ENCODE measurements at places on chromosomes 3 and 15. TPM values are rescaled to one million over a fixed set of nuclear protein-coding genes. Genes with fewer than 3 reads are reported as not detected.

Gene ABHD17C
- 8.0 TPM for total RNA-seq

DNA sequence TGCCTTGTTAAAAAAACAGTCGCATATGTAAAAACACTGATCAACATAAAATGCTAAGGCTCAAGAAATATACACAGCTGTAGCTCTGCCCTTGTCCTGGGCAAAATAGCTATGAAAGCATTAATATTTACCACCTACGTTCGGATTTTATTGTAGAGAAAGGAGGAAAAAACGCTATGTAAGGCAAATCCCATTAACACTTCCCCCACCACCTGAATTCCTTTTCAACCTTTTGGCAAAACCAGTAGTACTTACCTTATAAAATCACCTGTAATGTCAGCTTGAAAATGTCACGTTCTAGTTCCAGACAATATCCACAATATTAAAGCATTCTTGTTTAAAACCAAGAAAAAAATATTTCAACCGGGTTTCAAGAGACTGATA, 3.6 kb downstream of the TRA2B start:
- DNase-seq: no peak

DNA sequence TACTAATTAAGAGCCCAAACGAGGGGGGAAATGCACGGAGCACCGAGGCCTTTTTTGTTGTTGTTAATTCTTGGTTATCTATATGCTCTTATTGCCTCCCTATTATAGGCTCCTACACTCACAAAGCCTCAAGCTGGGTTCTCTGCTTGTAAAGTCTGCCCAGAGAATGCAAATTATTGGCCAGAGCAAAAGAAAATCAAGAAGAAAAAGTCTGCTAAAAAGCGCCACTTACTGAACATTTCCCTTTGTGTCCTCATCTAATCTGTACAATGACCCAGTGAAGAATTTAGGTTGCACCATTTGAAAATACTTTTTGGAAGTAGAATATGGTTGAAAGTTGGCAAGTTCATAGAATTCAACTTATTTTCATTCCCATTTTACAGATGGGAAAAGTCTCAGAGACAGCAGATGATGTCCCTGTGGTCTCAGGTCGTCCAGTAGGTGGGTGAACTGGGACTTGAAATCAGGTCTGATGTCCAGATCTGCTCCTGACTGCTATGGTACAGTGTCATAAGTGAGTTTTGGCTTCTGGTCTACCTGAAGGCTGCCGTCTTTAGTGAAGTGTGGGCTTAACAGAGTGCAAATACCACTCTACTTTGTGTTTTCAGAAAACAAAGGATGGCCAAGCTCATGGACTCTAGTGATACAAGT, 1.1 kb upstream of the TNFAIP8L3 start:
- no peak for DNase-seq

- no peak for DNase-seq
These were observed 7.3 kb downstream of the TMEM158 start for GRCh38 chr3:45218578-45219390.

DNA sequence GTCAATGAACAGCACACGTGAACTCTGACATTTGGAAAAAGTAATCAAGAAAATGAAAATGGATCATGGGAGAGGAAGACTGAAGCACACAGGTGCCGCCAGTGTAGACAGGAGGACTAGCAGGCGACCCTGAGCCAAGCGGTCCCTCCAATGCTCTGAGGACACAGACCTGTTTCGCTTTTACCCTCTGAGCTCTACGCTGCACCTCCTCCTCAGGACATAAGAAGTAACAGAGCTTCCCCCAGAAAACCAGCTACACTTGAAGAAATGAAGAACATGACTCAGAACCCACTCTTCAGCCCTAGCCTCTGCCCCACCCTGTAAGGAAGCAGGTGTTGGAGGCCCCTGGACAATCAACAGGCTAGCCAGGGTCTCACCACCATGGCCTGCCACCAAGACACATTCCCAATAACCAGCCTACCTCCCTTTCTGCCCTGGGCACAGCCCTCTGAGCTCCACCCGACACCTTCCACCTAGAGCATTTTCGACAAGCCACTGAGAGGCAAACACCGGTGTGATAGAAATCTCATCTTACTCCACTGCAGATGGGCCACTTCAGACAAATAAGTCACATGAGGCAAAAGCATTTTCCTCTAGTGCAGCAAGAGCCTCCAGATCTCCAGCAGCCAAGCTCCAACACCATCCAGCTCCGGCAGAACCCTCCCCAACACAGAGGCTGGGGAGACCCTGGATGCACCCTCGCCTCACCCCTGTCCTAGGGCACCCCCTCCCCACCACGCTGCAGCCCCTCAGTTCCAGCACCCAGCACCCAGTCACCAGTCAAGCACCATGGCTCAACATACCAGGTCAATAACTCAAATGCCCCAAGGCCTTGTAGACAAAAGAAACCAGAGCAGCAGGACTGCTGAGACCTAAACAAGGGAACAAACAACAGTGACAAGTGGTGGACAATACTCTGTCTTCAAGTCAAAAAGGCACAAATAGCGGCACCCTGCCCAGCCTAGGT, 11.4 kb downstream of the FAM174B start:
- DNase-seq: no peak

- no peak for DNase-seq
These were observed 243.7 kb downstream of the CADPS start for GRCh38 chr3:62631488-62631887.
